ENCODE measurements at places on chromosomes 7 and 10.

- DNase-seq, result no peak
Measured at GRCh38 chr7:117347962-117348672, 25.3 kb upstream of the WNT2 start.

GRCh38 chr10:80713398-80713928 lies 175.8 kb downstream of the SH2D4B start:
- DNase-seq, result no peak

GRCh38 chr10:112698133-112698817 lies 251.3 kb downstream of the VTI1A start:
- DNase-seq, result no peak

DNA sequence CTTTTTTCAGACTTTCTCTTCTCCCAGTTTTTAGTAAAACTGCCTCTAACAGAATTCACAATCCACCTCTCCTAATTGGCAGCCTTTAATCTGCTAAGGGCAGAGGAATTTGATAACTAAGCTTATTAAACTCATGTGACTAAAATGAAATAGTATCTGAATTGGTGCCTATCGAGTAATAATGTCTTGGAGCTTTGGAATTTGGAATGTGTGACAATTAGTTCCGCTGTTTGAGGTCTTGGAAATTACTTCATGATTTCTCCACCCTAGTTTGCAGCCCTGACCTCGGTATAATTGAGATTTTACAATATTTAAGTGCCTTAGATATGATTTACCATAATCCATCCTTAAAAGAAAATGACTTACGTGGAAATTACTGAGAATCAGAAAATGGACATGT lies 190.4 kb upstream of the NEBL start:
- no peak for DNase-seq

Measured in stimulated activated CD8-positive, alpha-beta memory T cell treated with anti-CD3 and anti-CD28 coated beads, Interleukin-15, amount 100 ng/mL, for 48 hours (primary cell).